ENCODE measurements at places on chromosomes 1 and 21.

- no peak for DNase-seq
These were observed 345.8 kb upstream of the CHRM3 start for GRCh38 chr1:239040523-239040922.

DNA sequence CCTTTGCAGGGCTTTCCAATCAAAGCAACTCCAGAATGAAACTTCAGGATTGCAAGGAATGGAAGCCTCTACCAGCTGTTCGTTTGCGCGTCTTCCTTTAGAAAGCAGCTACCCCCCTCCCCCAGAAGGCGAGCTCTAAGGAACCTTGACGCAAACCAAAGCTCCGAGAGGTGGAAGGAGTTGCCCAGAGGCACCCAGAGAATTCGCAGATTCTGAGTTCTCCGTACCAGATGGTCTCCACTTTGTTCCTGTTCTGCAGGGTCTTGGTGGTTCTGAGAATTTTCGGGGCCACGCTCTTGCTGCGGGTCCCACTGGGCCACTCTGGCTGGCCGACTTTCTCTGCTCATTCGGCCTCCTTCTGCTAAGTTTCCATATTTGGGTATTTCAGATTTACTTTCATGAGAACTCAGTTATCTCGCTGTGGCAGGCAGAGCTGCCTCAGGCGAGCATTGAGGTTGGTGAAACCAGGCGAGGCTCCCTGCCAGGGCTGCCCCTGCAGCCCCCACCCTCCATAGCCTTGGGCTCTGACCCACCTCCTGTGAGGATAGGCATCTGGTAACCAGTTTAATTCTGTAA is 801 bp downstream of the TRAF5 start:
- DNase-seq: peak; percentile 77

- peak; percentile 54 for DNase-seq
These were observed 7.0 kb upstream of the GBP6 start for GRCh38 chr1:89356658-89357400.

DNA sequence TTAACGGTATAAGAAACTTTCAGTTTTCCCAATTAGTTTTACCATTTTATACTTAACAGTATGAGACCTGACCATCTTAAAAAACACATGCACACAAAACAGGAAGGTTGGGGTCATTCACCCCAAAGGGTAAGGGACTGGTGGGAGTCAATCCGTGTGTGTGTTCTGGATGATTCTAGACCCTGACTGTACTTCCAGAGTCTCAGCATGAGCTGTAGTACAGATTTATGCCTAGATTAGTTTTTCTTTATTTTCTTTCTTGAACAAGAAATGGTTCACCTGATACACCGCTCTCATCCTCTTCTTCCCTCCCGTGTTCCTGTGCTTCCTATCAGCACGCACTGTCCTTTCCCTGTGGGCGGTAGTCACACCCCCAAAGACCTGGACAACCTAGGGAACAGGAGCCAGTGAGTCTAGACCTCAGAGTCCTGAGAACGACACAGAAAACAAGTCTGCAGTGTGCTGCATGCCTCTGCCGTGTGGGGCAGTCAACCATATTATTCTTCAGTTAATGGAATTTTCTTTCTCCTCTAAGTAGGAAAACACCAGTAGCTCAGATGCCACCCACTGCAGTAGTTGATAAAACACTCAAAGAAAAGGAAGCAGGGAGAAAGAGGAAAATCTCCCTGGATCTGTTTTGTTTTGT is 38.9 kb upstream of the MRPS6 start:
- no peak for DNase-seq

- no peak for DNase-seq
These were observed 44.0 kb downstream of the ZBTB17 start for GRCh38 chr1:15931884-15932283.

DNA sequence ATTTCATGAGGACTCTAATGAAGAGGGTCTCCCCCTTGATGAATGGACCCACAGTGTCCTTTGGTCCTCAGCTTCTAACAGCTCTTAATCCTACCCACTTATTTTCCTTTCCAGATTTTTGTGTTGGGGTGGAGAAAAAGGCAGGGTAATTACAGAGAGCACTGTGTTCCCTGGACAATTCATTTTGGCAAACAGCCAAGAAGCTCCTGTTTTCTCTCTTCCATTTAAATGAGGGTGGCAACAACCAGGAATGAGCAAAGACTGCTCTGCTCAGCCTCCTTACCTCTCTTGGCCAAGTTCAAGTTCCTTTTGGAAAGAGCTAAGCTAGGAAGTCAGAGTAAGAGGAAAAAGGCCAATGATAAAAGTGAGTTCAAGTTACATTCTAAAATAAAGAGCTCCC is 11.9 kb downstream of the XKR8 start:
- DNase-seq: peak; percentile 41

DNA sequence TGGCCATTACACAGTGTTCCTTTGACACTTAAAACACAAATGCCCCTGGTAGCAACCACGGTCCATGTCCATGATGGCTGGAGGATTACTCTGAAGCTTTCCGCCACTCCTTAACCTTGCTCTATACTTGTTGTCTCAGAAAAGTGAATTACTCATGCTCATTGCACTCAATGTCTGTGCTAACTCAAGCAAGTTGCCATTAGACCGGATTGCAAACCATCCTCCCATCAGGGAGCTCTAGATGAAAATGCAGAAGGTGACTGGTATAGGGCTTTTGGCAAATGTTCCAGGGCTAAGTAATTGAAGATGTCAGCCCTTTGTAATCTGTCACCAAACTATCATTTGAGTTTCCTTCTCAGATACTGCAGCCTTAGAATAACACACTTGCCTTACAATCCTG is 1288.3 kb upstream of the B3GALT2 start:
- no peak for DNase-seq

DNA sequence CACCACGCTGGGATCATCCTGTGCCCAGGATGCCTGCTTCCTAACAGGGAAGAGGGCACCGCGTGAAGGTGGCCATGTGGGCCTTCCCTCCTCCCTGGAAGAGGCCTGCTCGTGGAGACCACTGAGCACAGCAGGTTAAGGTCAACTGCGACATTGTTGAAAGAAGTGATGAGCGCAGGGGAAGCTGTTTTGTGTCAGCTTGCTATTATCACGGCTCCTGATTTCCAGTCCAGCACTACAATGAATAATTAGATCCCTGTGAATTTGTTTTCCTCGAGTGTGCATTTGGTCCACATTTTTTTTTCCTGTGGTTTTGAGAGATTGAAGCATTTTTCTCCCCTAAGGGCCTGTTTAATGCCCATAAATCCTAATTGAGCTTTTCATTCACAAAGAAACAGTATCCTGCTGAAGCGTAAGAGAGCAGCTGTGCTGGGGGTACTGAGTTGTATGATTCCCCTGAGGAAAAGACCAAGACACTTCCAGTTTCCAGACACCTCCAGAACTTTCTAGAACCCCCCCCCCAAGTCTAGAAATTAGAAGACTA is 204.9 kb downstream of the KCNJ6 start:
- no peak for DNase-seq

DNA sequence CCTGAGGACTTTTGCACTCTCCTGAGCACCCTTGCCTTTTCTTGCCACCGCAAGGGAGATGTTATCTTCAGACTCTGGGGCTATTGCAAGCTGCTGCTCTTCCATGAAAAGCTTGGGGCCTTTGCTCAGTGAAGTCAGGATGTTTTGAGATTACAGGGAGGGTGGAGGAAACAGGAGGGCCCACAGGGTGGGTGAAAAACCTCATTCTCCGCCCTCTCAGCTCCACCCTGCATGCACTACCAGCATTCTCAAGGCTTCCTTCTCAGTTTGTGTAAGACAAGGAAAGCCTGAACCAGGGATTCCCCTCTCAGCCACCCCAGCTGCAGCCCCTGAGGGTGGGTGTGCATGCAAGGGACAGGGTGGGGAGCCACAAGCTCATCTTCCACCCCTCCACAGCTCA is 25.8 kb upstream of the ZNF648 start:
- no peak for DNase-seq

DNA sequence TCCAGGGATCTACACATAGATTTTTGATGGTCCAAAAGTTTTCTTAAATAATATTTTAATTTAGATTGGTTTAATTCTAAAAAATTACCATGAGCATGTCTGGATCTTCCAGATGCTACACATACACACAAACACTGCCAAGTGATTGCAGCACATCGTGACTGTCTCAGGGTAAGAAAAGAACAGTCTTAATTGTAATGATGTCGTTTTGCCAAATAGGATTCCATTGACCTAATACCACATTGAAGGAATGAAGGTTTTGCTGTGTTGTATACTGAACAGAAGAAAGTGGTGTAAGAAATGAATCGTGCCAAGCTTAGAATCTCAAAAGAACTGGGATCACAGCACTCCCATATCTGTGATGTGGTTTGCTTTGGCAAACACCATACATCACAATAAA is 633.3 kb upstream of the CAMK1G start:
- peak; percentile 10 for DNase-seq

DNA sequence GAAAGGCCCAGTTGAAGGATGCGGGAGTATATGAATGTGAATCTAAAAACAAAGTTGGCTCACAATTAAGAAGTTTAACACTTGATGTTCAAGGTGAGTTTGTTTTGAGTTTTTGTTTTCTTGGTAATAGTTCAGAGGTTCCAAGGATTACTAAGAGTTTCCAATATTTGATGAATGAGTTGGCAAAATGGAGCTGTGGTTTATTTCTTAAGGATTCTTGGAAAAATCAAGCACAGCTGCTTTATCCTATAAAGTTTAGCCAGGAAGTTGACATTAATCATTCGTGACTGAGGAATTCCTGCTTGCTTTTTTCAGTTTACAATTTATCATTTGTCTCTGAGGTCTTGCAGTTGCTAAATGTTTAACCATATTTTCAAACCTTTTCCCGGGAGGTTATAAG is 15.1 kb downstream of the VCAM1 start:
- DNase-seq: peak; percentile 52

GRCh38 chr1:98005326-98006010 is 84.6 kb upstream of the DPYD start:
- peak; percentile 12 for DNase-seq

DNA sequence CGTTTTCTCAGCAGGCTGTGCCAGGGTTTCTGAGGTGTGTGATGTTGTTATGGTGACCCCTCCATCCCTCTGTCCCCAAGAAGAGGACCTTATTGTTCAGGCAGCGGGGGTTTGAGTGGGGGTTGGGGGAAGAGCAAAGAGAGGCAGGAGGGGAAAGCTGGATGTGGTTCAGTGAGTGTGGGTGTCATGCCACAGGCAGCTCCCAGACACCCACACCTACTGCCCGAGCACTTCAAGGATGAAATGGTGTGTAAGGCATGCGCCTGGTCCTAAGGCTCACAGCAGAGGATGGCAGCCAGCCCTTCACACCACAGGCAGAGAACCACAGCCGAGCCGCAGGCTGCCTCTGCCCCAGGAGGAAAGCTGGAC is 49.9 kb upstream of the STUM start:
- no peak for DNase-seq

- DNase-seq: no peak
These were observed 446.1 kb downstream of the SIPA1L2 start for GRCh38 chr1:232183802-232184201.
